Stimulated activated CD8-positive, alpha-beta memory T cell treated with anti-CD3 and anti-CD28 coated beads, Interleukin-15, amount 100 ng/mL, for 1 hour (primary cell): ENCODE measurements at places on chromosomes 7 and 10.

DNA sequence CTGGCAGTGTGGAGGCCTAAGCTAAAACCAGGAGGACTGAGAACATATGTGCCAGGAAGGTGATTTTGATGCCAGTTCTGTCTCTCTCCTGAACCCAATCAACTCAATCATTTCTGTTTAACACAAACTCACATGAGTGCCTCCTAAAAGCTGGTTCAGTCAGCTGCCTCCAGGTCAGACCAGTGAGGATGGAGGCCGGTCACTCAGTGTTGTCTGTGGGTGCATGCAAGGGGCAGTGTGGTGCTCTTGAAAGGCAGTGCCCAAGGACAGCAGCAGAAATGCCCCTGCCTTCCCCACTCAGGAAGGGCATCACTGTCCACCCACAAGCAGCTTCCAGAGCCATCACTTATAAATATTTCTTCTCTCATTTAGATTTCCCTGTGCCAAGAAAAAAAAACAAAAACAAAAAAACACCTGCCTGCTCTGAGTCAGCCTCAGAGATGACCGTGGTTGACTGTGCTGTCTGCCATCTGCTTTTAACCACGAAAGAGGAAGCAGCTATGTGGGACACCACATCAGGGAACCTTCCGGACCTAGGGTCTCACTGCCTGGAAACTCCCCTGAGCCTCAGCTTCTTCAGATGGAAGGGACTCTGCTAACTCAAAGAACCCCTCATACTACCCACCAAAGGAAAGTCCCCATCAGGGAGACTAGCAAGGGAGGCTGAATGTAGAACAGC is 39.1 kb downstream of the VOPP1 start:
- DNase-seq = peak; percentile 46

DNA sequence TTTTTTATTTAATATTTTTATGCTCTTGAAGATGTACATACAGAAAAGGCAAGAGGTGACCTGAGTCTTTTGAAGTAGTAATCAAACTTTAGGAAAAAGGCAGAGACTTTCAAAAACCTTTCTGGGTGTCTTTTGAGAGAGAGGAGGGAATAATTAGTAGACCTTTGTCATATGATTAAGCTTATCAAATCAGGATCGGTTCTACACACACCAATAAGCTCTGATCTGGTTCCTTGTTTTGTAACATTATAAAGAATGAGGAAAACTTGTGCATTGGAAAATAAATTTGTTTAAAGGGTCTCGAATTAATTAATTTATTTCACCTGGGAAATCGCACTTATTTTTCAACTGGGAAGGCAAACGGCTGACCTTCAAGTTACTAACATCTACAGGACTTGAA is 11.9 kb downstream of the TWIST1 start:
- DNase-seq = no peak

DNA sequence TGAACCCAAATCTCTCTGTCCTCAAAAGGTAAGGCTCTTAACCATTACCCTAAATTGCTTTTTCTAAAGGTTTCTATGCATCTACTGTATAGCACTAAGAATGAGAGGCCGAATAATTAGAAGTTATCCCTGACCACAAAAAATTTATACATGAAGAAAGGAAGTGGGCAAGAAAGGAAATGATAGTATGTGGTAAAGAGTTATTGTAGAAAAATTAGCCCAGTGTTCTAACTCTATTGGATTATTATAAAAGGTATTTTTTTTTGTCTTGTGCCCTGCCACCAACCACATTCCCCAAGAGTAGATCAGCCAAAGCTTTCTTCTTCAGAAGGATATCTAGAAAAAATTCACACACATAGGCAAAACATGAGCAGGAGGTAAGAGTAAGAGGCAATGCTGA is 45.4 kb downstream of the DKK1 start:
- no peak for DNase-seq

- no peak for DNase-seq
These were observed 558 bp downstream of the VOPP1 start for GRCh38 chr7:55571511-55572377.

- DNase-seq = no peak
These were observed 47.8 kb upstream of the CDK6 start for GRCh38 chr7:92884218-92884617.

DNA sequence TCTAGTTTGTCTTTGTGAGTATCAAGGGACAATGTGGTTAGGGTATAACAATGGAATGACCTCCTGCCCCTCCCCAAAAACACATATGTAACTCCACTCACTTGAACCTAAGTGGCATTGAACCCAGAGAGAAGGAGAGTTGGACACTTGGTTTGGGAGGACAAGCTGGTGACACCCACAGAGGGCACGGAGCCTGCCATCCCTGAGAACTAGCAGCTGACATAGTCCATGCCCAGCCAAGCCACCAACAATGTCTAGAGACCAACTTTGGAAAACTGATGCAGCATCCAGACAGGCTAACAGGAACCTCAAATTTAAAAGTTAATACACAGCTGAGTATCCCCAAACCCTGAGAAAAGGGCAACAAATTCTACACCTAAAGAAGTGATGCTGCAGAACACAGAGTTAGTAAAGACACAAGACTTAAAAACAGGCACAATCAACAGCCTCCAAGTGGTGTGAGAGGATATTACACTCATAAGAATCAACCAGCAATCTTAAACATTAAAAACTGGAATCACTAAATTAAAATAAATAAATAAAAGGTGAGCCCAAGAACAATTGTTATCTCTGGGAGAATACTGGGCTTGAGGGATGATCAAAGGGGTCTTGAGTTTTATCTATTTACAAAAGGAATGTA is 27.2 kb downstream of the NUDCD3 start:
- no peak for DNase-seq

DNA sequence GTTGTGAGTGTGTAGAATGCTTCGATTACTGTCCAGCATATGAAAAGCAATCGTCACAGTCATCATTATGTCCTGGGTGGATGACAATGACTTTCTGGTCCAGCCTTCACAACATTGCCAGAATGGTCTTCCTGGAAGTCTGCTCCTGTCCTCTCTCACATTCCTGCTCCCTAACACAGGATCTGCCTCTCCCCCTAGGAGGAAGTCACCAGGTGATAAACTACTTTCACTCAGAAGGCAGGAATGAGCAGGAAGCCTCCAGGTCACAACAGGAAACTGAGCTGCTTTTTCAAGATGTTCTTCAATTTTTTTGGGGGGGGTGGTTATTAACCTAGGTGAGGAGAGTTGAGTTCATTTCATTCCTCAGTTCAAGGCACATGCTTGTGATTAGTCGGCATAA is 13.6 kb upstream of the GPNMB start:
- DNase-seq = no peak

- no peak for DNase-seq
These were observed 18.8 kb downstream of the AKR1B1 start for GRCh38 chr7:134440067-134440466.

GRCh38 chr10:43419997-43420368 is 11.0 kb upstream of the HNRNPF start:
- no peak for DNase-seq

DNA sequence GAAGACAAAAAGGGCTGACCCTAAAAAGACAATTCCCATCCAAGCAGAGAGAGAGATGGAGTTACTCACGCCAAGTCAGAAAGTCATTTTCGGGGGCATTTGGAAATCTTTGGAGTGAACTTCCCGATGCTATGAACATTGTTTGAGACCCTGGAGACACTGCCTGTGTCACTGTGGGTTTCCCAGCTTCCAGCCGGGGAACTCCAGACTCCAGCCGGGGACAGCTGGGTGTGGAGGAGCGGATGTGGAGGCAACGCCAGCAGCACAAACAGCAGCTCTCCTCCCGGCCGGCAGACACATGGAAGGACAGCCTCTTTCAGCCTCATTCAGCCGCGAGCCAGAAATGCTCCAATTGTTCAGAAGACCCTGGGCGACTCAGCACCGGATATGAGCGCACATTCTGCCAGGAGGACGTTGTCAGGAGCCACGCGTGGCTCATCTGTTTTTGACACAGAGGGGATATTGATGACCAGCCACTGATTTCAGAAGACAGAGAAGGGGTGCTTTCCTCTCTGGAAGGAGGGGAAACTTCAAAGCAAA is 97.6 kb downstream of the PRPF18 start:
- DNase-seq = no peak

DNA sequence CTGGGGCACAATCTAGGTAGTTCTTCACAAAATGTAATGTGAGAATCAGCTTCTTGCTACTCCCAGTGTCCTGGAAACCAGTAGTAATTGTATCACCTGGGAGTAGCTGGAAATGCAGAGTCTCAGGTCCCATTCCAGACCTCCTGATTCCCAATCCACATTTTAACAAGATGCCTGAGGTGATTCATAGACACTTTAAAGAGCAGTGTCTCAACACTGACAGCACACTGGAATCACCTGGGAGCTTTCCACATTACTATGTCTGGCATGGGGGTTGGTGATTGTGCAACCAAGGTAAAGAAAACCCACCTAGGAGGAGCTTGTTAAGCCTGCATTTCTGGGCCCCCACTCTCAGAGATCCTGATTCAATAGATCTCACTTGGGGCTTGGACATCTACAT is 11.1 kb downstream of the DPY19L1 start:
- no peak for DNase-seq

DNA sequence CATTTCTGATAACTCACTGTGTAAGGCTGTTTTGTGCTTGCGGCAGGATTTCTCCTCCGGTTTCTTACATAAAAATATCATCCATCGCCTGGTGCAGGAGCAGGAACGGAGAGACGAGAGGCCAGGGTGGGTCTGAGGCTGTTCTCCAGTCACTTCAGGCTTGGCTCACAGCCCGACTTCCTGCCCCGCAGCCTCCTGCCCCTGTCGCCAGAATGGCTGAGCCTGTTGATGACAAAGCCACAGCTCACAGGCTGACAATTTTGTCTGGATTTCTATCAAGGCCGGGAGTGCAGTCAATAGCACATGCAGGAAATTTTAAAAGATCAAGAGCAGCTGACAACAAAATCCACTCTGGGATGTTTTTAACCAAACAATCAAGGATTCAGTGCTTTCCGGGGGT is 229.7 kb upstream of the ZNF32 start:
- DNase-seq = no peak

DNA sequence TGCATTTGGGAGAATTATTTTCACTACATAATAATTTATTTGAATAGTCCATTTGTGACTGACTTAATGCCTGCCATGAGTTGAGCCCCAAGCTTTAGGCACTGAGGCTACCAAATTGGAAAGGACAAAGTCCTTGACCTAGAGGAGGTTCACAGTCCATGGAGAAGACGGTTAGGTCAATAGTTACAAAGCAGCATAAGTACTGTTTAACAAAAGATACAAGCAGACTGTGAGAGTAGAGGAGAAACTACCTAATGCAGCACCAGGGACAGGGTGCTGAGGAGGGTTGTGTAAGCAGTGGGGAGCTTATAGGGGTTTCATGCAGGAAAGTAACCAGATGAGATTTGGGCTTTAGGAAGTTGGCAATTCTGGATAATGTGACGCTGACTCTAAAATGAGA is 139.2 kb downstream of the LCOR start:
- no peak for DNase-seq

GRCh38 chr10:97759158-97759887 is 12.5 kb downstream of the SFRP5 start:
- DNase-seq = peak; percentile 35

DNA sequence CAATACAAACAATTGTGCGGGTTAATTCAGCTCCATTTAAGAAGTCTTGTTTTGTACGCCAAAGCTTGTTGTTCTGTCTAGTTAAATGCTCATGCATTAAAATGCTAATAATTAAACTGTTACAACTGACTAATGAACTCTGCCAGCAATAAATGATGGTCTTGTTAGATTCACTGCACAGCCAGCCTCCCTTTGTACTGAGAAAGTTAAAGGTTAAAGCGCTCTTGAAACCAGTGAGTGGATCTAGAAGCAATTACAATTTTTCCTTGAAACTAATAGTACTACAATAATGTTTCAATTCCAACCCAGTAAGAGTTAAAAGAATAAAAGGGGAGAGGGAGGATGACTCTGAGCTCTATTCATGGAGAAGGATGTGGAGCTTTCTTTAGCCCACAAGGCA is 233.0 kb downstream of the EMX2 start:
- no peak for DNase-seq

DNA sequence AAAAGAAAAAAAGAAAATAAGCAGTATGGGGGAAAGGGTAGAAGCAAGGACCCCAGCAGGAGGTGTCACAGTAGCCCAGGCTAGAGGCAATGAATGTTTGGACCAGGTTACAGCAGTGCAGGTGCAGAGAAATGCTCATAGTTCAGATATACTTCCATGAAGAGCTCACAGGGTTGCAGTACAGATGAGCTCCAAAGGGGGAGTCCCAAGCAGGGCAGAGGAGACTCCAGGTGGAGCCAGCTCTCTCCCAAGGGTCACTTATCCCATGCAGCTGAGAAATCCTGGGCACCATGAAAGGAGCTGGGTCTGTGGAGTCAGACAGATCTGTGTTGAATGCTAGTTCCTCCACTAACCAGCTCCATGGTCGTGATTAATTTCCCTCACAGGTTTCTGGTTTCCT is 174.9 kb downstream of the C7orf25 start:
- no peak for DNase-seq

- DNase-seq = no peak
These were observed 658.0 kb upstream of the FOXK1 start for GRCh38 chr7:4024133-4024532.

GRCh38 chr10:52678611-52679010 is 94.0 kb downstream of the MBL2 start:
- DNase-seq = no peak

DNA sequence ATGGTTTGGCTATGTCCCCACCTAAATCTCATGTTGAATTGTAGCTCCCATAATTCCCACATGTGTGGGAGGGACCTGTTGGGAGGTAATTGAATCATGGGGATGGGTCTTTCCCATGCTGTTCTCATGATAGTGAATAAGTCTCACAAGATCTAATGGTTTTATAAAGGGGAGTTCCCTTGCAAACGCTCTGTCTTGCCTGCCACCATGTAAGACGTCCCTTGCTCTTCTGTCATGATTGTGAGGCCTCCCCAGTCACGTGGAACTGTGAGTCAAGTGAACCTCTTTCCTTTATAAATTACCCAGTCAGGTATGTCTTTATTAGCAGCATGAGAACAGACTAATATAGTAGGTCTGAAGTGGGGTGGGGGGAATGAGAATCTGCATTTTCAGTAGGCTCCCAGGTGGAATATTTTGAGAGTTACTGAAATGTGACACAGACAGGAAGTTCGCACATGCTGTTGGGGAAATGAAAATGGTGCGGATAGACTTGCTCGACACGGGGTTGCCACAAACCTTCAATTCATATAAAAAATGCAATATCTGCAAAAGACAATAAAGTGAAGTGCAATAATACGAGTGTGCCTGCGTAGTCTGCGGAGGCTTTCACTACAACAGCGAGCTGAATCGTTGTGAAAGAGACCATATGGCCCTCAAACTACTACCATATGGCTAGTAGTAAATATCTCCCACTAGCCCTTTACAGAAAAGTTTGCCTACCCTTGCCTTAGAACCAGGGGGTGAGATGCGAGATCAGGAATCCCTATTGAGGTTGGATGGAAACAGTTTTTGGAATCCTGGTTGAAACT is 166.1 kb downstream of the GRK5 start:
- no peak for DNase-seq

DNA sequence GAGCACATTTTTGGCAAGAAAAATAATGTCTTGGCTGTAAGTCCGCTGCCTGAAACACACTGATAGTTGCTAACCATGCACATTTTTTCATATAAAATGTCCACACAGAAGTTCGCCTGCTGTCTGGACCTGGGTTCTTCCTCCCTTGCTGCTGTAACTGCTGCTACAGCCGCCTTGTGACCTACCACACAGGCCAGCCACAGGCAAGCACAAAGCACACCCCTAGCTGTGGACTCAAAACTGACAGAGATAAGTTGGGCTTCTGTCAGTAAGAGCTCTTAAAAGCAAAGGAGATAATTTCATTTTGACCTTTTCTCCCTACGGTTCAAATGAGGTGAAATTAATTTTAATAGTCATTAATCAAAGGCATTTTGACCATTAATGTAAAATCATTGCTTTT is 354.7 kb downstream of the OTUD1 start:
- DNase-seq = no peak
